Mesothelial cell of epicardium (in vitro differentiated cells): ENCODE measurements at places on chromosomes 16 and 17. TPM values are rescaled to one million over a fixed set of nuclear protein-coding genes. Genes with fewer than 3 reads are reported as not detected.

Gene ALDH3A2
- 76.6 to 78.4 TPM (median 77.2 TPM) in 3 replicates for total RNA-seq

Gene DNAJA2
- total RNA-seq = 65.9 to 68.5 TPM (median 66.9 TPM) in 3 replicates

DNA sequence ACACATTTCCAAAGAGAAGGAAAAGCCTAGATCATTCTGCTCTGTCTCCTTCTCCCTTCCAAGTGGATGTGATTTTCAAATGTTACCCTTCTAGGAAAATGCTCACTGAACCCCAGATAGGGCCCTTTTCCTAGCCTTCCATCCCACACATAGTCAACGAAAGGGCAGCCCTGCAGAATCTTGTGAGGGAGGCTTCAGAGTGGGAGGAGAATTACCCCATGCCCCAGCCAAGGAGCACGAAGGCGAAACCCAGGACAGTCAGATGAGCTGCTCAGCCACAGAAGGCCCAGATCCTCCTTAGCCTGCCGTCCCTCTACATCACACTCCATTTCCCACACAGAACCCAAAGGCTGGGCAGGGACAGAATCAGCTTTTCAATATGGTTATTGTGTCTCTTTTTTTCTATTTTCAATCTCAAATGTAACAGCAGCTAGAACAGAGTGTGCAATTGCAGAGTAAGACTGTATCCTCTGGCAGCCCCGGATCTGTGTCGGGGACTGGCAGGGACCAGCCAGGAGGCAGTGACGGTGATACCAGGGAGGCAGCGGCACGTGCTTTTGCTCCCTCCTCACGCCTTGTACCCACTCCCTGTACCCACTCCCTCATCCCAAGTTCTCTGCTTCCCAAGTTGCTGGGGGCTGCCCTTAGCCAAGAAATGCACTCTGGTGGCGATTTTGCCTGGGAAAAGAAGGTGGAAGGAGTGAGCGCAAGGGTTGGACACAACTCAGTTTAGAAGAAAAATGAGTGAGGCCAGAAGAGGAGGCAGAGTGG is 3.7 kb upstream of the SDK2 start:
- no peak overlapping the region for H3K4me3 ChIP-seq
- H3K4me1 ChIP-seq = peaks cover 10% of the 10 kb centered on the region
- no peak for DNase-seq
- no peaks in the 10 kb centered on the region for H3K36me3 ChIP-seq

Gene DNAI2
- 0.18 TPM in 1 of 3 replicates, not detected in the others for total RNA-seq

GRCh38 chr17:55168958-55169687 is 95.6 kb upstream of the HLF start:
- no peak overlapping the region for H3K4me3 ChIP-seq
- no peaks in the 10 kb centered on the region for H3K27me3 ChIP-seq
- no peak overlapping the region for H3K27ac ChIP-seq
- H3K36me3 ChIP-seq = peaks cover 11% of the 10 kb centered on the region
- no peak for DNase-seq

- no peak overlapping the region for H3K27ac ChIP-seq
- H3K4me1 ChIP-seq = peaks cover 14% of the 10 kb centered on the region
- peaks cover 78% of the 10 kb centered on the region for H3K27me3 ChIP-seq
- no peak overlapping the region for H3K4me3 ChIP-seq
Observed at GRCh38 chr17:30232824-30233427, 2.6 kb downstream of the SLC6A4 start.

GRCh38 chr17:75639771-75640555 is 6.7 kb downstream of the SMIM5 start:
- DNase-seq = no peak
- no peaks in the 10 kb centered on the region for H3K36me3 ChIP-seq
- H3K4me3 ChIP-seq = peak overlapping the region; percentile 28

- no peaks in the 10 kb centered on the region for H3K4me1 ChIP-seq
- peaks cover 5% of the 10 kb centered on the region for H3K27me3 ChIP-seq
- no peak overlapping the region for H3K4me3 ChIP-seq
Observed at GRCh38 chr16:52074133-52074532, 472.8 kb downstream of the TOX3 start.

DNA sequence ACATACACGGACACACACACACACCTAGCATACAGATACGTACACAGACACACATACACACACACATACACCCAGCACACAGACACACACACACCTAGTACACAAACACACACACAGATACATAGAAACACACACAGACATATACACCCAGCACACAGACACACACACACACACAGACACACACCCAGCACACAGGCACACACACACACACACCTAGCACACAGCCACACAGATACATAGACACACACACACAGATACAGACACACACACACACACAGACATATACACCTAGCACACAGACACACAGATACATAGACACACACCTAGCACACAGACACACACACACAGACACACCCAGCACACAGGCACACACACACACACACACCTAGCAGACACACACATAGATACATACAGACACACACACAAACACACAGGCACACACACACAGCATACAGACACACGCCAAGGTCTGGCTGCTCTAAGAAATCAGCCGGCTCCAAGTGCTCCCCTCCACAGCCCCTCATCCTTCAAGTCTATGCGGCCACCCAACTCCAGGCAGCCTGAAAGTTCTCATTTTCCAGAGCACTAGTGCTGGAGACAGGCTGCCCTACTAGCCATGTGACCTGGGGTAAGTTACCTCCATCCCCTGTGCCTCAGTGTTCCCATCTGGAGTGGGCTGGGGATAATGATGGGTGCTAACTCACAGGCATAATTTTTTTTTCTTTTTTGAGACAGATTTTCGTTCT is 13.2 kb downstream of the NR1D1 start:
- H3K4me3 ChIP-seq = no peak overlapping the region
- no peak overlapping the region for H3K27ac ChIP-seq
- DNase-seq = no peak

Gene CNTD1
- 0.09 to 0.14 TPM in 2 of 3 replicates, not detected in the other for total RNA-seq

DNA sequence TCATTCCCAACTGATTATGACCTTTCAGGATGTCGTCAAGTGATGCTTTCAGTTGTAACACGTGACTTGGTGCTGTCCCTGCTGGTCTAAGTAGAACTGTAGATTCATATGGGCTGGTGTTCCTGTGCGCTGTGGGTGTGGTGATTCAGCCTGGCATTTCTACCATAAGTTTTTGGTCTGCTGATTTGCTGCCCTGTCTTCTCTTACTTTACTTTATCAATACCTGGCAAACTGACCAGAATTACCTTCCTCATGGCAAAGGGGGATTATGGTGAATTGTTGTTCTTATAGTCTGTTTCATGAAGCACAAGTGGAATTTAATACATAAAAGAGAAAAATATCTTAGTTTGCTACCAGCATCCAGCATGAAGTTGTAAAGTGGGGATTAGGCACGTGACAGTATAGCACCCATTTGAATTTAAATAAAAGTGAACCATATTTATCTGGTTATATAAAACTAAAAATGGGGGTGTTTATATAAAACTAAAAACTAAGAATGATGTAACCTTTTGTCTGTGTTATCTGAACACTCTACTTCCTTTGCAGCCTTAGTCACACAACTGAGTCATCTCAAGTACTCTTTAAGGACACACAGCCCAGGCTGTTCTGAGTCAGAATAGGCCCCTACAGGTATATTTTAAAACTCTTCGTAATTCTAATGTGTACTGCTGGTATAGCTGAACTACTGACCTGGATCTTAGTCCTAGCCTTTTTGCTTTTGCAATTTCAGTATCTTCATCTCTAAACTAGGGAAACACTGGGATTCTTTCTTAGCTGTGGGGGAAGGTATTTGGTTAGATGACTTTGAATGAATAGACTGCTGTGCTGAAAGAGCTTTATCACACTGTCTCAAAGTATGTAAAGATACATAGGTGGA is 28.3 kb downstream of the TTC19 start:
- H3K4me3 ChIP-seq = no peak overlapping the region
- H3K4me1 ChIP-seq = no peaks in the 10 kb centered on the region
- no peaks in the 10 kb centered on the region for H3K27me3 ChIP-seq

- peaks cover 10% of the 10 kb centered on the region for H3K4me1 ChIP-seq
- peaks cover 67% of the 10 kb centered on the region for H3K27me3 ChIP-seq
- DNase-seq = no peak
- peak overlapping the region; percentile 65 for H3K4me3 ChIP-seq
Observed at GRCh38 chr16:56617212-56618085, 8.1 kb upstream of the MT1E start.

Gene TPPP3
- total RNA-seq = 5.5 to 6.2 TPM (median 5.7 TPM) in 3 replicates

- H3K36me3 ChIP-seq = no peaks in the 10 kb centered on the region
- no peak overlapping the region for H3K27ac ChIP-seq
- peaks cover under 1% of the 10 kb centered on the region for H3K4me1 ChIP-seq
- peaks cover 4% of the 10 kb centered on the region for H3K27me3 ChIP-seq
Observed at GRCh38 chr17:45646288-45646988, 137.7 kb upstream of the CRHR1 start.

GRCh38 chr17:50221864-50222545 is 20.6 kb upstream of the COL1A1 start:
- peaks cover 51% of the 10 kb centered on the region for H3K4me1 ChIP-seq
- no peak for DNase-seq
- no peak overlapping the region for H3K4me3 ChIP-seq
- peaks cover 6% of the 10 kb centered on the region for H3K36me3 ChIP-seq
- peak overlapping the region; percentile 96 for H3K27ac ChIP-seq

DNA sequence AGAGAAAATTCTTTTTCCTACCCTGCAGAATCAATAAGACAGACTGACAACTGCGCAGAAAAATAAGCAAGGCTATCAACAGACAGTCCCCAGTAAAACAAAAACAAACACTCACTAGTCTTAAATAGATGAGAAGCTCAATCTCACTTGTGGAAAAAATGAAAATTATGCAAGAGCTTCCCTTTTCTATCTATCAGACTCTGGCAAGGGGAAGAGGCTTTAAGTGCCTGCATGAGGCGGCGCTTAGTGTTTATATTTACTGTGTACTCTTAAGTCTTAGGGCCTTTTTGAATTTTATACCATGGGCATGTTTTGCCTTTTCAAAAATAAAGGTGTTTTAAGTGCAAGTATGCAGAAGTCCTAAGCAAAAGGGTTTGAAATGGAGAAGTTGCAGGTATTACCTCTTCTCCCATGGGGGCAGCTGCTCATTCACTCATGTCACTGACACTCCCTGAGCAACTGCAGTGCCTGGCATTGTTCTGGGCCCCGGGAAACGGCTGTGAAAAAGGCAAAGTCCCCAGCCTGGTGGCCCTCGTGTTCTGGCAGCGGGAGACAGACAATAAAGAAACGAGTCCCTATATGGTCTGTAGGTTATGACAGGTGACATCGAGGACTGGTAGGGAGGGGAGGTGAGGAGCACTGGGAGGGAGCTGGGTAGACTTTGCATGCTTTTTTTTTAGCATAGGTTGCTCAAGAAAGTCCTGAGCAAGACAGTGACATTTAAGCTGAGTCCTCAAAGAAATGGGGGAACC is 35.2 kb downstream of the HSBP1 start:
- peaks cover 37% of the 10 kb centered on the region for H3K4me1 ChIP-seq
- H3K27ac ChIP-seq = peak overlapping the region; percentile 21
- H3K27me3 ChIP-seq = no peaks in the 10 kb centered on the region
- H3K36me3 ChIP-seq = no peaks in the 10 kb centered on the region
- no peak overlapping the region for H3K4me3 ChIP-seq
- DNase-seq = no peak

Gene ITGAL
- 0.45 TPM in 1 of 3 replicates, not detected in the others for total RNA-seq

DNA sequence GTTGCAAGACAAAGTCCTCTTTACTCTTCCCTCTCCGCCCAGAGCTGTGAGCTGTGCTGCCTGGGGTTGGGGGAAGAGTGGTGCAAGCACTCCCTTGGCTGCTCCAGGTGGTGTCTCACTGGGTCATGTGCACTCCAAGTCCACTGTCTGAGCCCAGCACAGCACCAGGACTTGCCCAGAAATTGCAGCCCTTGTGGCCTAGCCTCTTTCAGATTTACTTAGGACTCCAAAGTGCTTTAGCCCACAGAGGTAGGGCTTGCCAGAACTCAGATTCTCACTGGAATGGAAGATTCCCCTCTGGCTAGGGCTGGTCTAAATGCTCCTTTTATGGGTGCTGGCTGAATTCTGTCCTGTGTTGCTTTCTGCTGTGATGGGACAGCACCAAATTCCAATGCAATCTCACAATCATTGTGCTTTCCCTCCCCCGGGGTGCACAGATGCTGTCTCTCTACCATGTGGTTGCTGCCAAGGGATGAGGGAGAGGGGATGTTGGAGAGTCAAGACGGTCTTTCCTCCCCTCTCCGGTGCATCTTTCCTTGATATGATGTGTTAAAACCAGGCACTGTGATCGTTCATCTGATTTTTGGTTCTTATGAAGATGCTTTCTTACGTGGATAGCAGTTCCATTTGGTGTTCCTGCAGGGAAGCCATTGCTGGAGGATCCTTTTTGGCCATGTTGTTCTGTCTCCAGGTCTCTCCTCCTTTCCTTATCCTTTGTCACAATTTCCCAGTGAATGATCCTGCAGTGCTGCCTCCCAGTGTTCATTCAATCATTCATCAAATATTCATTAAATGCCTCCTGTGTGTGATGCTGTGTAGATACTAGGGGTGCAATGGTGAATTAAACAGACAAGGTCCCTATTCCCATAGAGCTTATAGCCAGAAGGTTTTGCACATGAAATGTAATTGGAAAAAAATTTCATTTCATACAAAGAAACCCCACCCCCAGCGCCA is 216.3 kb downstream of the SPECC1 start:
- no peak overlapping the region for H3K4me3 ChIP-seq
- H3K4me1 ChIP-seq = peaks cover 15% of the 10 kb centered on the region
- no peak overlapping the region for H3K27ac ChIP-seq
- no peak for DNase-seq

GRCh38 chr17:70296456-70296855 is 127.1 kb downstream of the KCNJ2 start:
- H3K27me3 ChIP-seq = no peaks in the 10 kb centered on the region
- DNase-seq = no peak
- H3K4me1 ChIP-seq = peaks cover 2% of the 10 kb centered on the region
- H3K36me3 ChIP-seq = no peaks in the 10 kb centered on the region
- no peak overlapping the region for H3K27ac ChIP-seq

DNA sequence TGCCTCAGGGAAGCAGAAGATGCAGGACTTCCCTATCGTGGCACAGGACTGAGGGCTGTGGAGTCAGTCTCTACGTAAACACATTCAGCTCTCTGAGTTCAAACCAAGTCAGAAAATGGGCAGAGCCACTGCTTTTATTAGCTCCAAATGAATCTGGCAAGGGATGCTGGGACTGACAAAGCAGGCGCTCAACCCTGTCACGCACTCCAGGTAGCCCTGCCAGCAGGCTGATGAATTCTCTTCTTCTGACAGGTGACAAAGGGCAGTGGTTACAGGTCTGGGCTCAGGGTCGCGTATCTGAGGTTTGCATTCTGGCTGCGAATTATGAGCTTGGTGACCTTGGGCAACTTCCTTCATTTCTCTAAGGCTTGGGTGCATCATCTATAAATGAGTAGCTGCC is 9.4 kb downstream of the RPH3AL start:
- no peak for DNase-seq
- peaks cover 4% of the 10 kb centered on the region for H3K4me1 ChIP-seq

DNA sequence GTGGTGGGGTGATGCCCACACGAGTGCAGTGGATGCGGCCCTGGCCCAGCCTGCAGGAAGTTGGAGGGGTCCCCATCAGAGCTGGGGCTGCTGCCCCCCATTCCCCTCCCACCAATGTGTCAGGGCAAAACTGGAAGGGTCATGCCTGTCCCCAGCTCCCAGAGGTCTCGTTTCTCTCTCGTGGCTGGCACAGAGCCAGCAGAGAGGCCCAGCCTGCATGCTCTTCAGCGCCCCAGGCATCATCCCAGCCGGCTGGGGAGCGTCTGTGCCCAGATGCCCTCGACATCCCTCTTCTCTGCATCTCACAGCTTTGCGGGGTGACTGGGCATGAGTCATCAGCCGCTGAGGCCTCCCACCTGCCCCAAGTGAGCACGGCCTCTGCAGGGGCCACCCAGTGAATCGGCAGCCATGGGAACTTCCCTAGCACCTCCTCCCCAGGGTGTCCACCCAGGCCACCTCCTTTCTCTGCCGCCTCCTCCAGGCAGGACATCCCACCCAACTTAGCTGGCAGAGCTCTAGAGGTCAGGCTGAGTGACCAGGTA is 9.8 kb upstream of the CSNK1D start:
- peak; percentile 55 for DNase-seq
- H3K27ac ChIP-seq = no peak overlapping the region
- peaks cover 17% of the 10 kb centered on the region for H3K4me1 ChIP-seq
- no peaks in the 10 kb centered on the region for H3K27me3 ChIP-seq
